ENCODE measurements at places on chromosomes 7 and 10.

GRCh38 chr10:18759575-18759974 is 100.3 kb downstream of the ARL5B start:
- DNase-seq = no peak

- no peak for DNase-seq
These were observed 515.6 kb downstream of the INHBA start for GRCh38 chr7:41187322-41187721.

GRCh38 chr7:13826752-13827151 is 162.7 kb downstream of the ETV1 start:
- no peak for DNase-seq

DNA sequence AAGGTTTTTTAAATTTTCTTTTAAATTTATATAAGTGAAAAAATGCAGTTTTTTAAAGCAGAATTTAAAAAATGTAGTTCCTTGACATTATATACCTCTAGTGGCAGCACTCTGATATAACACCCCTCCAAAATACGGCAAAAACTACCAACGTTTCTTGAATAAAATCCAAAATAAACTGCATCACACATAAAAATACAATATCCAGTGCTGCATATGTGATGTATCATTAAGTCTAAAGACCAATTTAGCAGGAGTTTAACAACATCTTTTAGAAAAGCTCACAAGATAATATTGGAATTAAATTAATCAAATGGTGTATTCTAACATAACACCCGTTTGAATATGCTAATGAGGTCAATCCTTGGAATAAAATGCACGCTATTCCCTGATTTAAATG is 1.4 kb downstream of the TCERG1L start:
- no peak for DNase-seq

GRCh38 chr7:6147627-6148026 is 116.5 kb downstream of the ANKRD61 start:
- DNase-seq = no peak

- no peak for DNase-seq
These were observed 766.0 kb upstream of the POT1 start for GRCh38 chr7:125695626-125696025.

GRCh38 chr10:132498562-132499366 is 38.8 kb upstream of the INPP5A start:
- no peak for DNase-seq

GRCh38 chr7:135672560-135673359 is 10.4 kb downstream of the STMP1 start:
- DNase-seq = no peak

GRCh38 chr10:13648425-13648824 is 61.7 kb downstream of the PRPF18 start:
- no peak for DNase-seq

DNA sequence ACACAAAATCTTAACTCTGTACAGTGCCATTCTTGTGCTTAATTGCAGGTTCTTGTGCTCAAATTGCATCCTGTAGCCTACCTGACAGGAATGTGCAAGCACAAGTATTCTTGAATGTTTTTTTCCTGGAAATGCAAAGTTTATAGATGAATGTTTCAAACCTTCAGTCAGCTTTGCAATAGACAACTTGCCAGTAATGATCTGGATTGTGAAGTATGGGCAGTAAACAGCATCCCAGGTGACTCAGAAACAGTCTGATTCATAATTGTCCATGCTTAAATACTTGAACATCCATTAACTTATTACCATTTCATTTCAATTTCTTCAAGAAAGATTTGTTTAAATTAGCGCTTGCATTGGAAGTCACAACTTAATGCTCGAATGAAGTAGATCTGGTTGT is 347.2 kb downstream of the SDK1 start:
- DNase-seq = no peak

DNA sequence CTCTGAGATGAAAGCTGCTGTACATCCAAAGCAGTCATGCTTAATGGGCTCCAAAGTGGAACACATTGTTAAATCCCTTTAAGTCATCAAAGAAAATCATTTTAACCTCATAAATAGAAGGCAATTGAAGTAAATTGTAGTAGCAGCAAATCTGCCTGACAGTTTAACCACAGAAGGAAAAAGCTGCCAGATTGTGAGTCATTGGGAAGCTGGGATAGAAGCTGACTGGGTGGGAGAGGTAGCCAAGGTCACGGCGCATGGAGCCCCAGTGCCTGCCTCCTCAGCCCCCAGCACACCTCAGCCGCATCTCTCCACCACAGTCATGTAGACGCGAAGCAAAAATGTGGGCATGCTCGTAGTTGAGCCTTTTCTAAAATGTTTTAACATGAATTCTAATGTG is 44.0 kb downstream of the TARP start:
- no peak for DNase-seq

DNA sequence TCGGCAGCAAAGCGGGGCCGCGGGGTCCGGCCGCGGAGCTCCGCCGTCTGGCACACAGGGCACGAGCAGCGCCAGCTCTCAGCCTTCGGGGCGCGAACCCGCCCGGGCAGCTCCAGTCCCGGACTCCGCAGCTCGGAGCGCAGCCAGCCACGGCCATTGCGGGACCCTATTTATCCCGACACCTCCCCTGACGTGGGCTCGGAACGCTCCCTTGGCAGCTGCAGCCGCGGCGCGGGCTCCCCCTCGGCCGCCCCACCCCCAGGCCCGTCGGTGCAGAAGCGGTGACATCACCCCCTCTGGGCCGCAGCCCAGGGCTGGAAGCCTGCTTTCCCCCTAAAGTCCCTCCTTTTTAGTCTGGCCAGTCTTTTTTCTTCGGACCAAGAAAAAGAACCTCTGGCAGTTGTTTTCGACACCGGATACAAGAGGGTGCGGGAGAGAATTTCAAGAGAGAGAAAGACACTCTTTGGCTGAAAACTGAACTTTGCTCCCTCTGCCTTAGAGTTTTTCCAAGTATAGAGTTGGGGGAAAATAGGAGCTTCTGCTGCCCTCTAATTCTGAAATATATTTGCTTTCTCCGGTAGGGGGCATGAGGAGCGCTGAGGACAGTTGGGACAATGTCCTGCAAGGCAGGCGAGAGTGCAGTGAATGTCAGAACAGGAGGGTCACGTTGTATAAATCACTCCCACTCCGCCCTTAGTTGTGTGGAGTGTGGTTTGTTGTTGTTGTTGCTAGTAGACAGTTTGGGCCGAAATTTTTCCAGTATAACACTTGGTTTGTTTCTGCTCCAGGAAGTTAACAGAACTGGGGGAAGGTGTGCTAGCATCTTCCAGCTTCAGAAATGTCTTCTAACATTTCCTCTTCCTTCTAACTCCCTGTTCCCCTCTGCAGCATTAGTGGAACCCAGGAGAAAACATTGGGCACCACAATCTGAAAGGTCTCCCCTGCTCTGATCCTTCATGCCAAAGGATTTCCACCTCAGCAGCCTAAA is at the start of gene SFRP4:
Gene SFRP4 (minus strand): TSS at position 145 of the 988 bp plus-strand sequence. CDS start 280 bp downstream, outside the sequence.
- no peak for DNase-seq

DNA sequence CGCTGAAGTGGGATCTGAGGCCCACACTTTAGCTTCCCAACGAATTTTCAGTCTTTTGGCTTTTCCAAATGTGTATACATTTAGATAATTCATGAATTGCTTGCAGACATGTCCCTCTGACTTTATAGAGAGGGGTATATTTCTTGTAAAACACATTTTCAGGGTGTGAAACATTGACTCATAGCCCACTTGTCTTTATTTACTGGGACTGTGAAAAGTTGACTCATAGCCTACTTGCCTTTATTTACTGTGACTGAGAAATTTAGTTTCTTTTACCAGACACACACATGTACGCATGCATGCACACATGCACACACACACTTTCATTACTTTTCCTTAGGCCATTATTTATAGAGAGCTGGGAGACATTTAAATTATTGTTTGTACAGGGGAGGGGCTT is 79.1 kb downstream of the VTI1A start:
- no peak for DNase-seq

DNA sequence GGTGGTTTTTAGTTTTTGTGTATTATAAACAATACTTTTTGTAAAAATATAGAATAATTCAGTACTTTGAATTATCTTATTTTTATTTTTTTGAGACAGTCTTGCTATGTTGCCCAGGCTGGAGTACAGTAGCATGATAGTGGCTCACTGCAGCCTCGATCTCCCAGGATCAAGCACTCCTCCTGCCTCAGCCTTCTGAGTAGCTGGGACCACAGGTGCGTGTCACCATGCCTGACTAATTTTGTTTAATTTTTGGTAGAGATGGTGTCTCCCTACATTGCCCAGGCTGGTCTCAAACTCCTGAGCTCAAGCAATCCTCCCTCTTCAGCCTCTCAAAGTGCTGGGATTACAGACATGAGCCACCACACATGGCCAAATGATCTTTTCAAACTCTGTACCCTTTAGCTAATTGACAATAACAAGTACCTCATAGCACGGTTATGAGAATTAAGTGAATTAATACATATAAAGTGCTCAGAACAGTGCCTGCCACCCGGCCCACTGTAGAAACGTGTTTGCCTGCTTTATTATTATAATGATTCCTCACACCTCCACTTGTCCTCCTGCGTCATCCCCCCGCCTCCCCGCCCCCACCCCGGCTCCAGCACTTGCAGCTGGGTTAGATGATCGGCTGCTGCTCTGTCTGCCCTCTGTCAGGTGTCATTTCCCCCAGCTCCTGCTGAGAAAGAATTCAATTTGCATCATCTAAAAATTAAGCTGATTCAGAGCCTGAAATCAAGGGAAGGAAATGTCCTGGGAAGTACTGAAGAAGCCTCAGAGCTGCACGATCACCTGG is 53.6 kb upstream of the NRF1 start:
- no peak for DNase-seq

DNA sequence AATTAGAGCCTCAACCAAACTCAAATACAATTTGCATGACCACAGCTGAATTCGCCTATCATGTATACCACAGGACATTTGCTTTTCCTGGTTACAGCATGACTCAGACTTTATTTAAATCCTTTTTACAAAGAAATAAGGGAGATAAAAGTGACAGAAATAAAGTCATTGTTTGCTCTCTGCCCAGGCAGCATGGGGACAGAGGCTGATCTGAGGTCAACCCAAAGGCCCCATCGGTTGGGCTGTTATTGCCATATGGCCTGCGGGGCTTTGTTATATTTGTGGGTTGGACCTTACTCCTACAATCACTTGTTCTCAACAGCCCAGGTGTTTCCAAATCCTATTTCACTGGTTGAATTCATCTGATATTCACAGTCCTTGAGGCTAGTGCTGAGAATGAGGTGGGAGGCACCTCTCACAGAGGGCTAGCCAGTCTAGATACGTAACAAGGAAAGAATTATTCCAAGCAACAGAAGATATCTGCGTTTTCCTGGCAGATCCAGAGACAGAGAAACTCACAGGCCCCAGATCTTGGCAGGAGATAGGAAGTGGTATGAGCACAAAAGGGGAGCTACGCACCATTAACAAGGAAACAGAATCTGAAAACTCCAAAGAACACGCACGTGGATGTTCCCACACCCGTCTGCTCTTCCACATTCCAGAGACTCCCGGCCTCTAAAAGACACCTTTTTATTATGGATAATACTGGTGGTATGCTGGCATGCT is 117.3 kb downstream of the HIPK2 start:
- DNase-seq = no peak

DNA sequence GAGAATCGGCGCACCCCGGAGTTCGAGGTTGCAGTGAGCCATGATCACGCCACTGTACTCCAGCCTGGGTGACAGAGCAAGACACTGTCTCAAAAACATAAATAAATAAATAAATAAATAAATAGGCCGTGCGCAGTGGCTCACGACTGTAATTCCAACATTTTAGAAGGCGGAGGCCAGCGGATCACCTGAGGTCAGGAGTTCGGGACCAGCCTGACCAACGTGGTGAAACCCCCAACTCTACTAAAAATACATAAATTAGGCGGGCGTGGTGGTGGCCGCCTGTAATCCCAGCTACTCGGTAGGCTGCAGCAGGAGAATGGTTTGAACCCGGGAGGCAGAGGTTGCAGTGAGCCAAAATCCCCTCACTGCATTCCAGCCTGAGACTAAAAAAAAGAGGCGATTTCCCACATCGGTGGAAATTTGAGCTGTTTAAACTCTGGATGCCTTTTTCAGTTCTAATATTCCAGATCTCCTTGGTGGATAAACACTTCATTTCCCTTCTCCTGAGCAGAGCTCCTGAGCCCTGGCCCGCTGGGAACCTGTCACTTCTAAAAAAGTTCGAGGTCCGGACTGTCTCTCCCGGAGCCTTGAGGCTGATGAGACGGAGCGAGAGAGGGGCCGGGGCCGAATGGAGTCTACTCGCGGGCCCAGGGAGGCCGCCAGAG is 2.0 kb upstream of the NFKB2 start:
- peak; percentile 60 for DNase-seq

- no peak for DNase-seq
These were observed 290.6 kb downstream of the FRMD4A start for GRCh38 chr10:14039968-14040668.

- no peak for DNase-seq
These were observed 55.7 kb upstream of the ZRANB1 start for GRCh38 chr10:124886195-124886594.

DNA sequence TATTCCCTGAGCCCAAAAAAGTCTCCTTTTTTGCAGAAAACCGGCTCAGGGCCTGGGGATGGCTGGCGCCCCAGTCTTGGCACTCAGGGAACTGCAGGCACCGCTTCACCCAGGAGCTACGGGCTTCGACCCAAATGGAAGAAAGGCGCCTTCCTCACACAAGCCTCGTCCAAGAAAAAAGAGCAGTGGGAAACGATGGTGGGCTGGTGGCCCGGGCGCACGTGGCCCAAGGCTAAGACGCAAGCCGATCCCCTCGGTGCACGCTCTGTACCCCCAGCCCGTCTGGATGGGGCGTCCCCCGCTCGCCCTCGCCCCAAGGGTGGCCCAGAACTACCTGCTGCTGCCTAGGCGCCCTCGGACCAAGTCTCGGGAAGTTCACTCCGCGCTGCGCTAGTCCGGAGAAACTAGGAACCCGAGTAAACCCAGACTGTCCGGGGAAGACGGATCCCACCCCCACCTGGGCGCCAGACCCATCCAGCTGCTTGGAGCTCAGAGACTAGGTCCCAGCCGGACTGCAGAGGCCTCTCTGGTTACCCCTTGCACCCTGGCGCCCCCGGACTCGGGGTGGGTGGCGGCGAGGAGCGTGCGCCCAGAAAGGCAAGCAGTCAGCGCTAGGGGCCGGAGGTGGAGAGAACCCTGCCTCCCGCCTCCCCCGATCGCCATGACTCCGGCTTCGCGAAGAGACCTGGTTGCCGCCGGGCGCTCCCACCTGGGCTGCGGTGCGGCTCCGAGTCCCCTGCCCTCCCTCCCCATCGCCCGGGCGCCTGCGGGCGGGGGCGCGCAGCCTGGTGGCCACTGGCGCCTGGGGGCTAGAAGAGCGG is 76.4 kb downstream of the CALN1 start:
- DNase-seq = peak; percentile 27

DNA sequence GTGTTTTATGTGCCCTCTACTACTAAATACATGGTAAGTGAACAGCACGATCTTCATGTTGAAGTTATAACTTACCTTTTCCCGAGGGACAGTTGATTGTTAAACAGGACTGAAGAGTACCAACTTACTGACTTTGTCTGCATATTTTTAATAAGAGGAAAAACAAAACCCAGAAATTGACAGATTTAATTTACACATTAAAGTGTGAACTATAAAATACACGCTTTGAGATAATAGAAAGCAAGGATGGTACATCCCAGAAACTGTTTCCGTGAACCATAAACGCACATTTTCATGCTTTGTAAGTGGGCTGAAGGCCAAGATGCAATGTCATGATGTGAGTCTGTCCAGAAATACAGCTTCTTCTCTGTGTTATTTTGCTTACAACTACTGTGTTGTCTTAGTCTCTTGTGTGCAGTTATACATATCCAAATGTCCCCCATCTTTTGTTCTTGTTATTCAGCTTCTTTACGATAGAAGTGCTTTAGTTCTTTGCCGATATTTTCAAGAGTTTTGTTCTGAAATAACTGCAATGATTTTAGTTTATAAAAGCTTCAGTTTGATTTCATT is 190.1 kb downstream of the MLLT10 start:
- DNase-seq = no peak

GRCh38 chr10:98266647-98267046 is 1.3 kb downstream of the LOXL4 start:
- DNase-seq = no peak

All from D721Med (cell line).